ENCODE measurements at places on chromosomes 1 and 21.
A peak's percentile ranks its signal among the peaks of the same experiment; 100 is the strongest.

- peak; percentile 14 for DNase-seq
Measured at GRCh38 chr1:209720826-209721225, 16.2 kb downstream of the HSD11B1 start.

GRCh38 chr1:77534456-77534855 lies 148.0 kb downstream of the ZZZ3 start:
- DNase-seq: peak; percentile 42

GRCh38 chr1:208083016-208083714 lies 161.0 kb downstream of the PLXNA2 start:
- DNase-seq: no peak

DNA sequence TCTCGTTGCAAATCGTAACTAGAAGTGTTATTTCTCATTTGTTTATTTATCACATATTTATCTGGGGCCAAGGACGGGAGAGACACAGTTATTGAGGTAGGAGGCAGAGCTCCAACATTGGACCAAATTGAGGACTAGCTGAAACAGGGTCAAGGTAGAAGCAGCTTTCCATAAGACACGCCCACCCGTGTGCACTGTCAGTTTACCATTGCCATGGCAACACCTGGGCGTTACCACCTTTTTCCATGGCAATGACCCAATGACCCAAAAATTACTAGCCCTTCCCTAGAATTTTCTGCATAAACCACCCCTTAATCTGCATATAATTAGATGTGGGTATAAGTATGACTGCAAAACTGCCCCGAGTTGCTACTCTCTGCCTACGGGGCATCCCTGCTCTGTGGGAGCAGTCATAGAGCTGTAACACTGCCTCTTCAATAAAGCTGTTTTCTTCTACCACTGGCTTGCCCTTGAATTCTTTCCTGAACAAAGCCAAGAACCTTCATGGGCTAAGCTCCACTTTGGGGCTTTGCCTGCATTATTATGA lies 72.7 kb downstream of the FBXO2 start:
- no peak for DNase-seq

DNA sequence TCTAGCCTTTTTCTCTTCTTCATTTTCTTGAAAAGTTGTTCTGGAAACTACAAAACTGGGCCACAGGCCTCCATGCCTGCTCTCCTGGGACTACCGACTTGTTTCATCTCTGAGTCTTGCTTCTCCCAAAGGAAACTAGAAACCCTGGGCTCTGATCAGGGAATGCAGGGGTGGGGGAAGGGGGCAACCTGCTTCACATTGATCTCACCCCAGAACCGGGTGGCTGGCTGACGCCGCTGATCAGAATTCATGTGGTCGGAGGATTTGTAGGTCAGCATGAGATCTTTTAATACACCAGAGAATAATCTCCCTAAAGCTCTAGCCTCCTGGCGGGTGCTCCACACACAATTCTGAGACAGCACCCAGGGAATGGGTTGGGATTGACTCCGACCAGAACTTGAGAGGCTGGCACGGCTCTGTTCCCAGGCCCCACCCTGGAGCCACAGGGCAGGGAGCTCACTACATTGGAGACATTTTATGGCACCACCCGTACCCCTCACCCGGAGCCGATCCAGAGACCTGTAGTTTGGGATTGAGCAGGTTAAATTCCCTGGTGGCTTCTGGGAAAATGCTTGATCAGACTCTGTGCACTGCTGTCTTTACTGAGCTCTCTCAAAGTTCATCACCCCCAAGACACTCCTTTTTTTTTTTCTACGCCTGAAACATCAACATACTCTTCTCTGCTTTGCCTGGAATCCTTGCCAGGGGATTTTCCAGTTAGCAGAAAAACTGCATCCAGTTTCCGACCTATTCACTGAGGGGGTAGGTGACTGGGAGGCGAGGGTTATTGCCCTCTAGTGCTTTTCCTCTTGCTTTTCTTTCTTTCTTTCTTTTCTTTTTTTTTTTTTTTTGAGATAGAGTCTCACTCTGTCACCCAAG lies 12.2 kb upstream of the ARHGEF10L start:
- peak; percentile 60 for DNase-seq

DNA sequence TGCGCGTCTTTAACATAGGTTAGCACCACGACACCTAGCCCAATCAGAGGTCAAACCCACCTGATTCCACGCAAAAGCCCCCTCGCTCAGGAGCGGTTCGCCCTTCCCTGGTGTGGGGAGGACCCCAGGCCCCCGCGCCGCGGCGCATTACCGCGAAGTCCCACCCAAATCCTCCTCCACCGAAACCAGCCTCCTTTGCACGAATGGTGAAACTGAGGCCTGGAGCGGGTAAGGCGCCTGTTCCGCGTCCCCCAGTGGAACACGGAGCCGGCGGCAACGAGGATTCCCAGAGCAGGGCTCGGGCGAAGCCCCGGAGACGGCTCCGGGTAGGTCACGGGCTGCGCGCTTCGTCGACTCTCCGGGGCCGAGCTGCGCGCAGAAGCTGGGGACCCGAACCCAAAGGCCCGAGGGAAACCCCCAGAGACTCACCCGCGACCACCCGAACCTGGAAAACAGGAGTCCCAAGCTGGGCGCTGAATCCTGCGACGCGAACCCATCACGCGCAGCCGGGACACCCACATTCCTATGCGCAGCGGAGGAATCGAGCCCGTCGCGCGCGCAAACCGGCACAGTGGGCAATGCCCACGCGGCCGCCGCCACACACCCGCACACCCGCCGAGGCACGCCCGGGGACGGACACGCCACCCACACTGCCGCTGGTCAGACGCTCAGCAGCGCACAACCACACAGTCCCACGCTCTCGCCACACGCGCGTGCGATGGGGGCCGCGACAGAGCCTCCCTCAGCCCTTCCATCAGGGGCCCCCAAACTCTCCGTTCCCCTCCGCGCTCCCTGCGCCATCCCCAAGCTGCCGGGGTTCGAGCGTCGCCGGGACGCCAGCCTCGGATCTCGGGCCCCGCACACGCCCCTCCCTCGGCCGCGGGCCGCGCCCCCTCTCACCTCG lies 507 bp downstream of the GLIS1 start:
- no peak for DNase-seq

DNA sequence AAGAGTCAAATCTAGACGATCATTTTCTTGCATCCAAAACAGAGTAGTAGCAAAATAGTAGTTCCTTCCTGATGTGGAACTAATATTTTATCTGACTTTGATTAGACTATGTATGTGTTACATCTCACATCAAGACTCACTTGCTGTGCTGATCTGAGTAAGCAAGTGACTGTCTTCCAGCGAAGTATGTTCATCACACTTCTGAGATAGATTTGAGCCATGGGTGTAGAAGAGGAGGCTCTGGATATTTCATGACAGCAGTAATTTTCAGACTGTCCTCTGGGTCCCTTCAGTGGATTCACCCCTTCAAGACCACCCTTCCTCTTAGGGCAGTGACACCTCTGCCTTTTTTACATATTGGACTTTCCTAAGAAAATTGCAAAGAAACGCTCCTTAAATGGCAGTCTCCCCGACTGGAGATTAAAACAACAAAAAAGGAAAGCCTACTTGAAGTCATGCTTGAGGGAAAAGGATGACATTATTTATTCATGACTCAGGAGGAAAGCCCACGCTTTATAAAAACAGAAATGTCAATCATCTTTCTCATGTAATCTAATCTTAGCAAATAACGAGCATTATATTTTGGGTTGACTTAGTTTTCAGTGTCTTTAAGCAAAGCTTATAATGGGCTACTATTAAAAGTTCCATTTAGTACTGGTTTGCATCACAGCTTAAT lies 22.8 kb downstream of the ATP1B1 start:
- no peak for DNase-seq

- no peak for DNase-seq
Measured at GRCh38 chr1:58898739-58899586, 115.1 kb upstream of the JUN start.

- no peak for DNase-seq
Measured at GRCh38 chr21:34590520-34590919, 24.4 kb downstream of the RCAN1 start.

- DNase-seq: peak; percentile 92
Measured at GRCh38 chr1:39646232-39647081, 7.0 kb upstream of the HEYL start.

DNA sequence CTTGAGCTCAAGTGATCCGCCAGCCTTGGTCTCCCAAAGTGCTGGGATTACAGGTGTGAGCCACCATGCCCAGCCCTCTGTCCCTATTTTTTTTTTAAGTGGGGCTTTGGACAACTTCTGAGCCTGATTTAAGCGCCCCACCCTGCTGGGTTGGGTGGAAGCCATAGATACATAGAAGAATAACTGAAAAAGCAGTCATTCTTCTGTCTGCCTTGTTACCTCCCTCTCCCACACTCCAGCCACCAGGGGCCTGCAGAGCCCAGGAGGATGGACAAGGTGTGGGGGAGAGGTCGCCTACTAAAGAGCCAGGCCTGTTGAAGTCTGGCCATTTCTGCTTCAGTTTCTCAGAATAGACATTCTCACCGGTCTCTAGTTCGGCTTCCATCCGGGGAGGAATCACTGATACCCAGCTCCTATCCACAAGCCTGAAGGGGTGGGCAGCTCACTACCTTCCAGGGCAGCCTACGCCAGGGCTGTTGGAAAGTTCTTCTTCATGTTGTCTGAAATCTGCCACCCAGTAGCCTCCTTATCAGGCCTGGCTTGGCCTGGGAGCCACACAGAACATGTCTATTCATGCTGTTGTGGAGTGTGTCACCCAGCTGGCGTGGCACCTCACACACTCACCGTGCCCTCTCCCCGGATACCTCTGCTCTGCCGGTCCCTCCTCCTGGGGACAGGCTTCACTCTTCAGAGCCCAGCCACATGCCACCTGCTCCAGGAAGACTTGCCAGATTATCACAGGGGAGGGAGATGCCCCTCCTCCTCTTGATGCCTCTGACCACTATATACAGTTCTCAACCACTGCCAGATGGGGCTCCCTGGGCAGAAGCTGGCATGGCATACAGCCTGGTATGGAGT lies 27.7 kb downstream of the KNCN start:
- DNase-seq: no peak

DNA sequence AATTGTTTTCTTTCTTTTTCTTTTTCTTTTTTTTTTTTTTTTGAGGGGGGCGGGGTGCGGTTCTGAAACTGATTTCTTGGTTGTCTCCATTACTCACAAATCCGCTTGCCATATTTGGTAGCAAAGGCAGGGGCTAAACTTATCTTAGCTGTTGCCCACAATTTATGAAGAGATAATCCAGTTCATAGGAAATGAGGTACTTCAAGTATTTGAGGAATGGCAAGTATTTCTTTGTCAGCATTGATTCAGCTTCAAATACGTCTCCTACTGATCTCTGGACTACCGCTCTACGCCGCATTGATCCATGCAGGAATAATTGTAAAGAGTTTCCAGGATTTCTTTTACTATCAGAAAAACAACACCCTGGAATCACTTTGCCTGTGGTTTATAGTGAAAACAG lies 289.2 kb upstream of the DPYD start:
- DNase-seq: peak; percentile 88

DNA sequence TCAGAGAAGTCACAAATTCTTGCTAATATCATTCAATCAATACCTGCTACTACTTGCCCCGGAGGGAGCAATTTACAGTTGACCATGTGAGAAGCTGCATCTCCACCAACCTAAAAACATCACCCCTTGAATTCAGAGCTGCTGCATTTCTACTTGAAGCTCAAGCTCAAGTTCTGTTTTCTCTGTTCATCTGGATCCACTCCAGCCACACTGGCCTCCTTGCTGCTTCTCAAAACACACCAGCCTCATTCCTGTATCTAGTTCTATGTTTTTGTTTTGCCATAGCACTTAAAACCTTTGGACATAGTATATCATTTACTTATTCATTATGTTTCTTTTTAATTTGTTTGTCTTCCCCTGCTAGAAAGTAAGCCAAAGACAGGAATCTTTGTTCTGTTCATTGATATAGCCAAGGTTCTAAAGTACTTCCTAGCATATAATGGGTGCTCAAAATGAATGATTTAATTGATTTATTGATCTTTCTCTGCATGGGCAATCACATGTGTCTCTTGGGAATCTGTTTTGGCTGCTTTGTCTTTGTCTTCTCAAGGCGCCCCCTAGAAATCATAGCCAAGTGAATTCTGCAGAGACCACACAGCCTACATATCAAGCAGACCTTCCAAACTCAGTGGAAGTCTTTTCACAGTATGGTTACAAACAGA lies 23.6 kb downstream of the SYF2 start:
- no peak for DNase-seq

- no peak for DNase-seq
Measured at GRCh38 chr1:43947061-43947873, 517 bp downstream of the IPO13 start.

- no peak for DNase-seq
Measured at GRCh38 chr1:24285231-24285630, 33.9 kb upstream of the GRHL3 start.

GRCh38 chr1:6502000-6502891 lies 10.8 kb upstream of the PLEKHG5 start:
- DNase-seq: no peak

DNA sequence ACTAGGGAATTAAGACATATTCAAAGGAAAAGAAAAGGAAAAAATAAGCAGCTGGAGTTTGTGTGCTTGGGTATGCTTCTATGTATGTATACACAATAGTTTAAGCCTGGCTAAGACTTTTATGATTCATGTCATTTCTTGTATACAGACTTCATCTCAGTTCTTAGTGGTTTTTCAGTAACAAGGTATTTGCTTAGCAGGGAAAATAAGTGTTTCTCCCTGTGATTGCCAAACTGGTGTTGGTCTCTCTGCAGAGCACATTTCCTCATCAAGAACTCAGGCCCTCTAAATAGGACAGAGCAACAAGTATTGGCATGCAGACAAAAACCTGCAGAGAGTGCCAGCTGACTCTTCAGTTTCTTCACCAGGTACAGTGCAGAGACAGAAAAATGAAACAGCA lies 484.4 kb upstream of the ZRANB2 start:
- no peak for DNase-seq

DNA sequence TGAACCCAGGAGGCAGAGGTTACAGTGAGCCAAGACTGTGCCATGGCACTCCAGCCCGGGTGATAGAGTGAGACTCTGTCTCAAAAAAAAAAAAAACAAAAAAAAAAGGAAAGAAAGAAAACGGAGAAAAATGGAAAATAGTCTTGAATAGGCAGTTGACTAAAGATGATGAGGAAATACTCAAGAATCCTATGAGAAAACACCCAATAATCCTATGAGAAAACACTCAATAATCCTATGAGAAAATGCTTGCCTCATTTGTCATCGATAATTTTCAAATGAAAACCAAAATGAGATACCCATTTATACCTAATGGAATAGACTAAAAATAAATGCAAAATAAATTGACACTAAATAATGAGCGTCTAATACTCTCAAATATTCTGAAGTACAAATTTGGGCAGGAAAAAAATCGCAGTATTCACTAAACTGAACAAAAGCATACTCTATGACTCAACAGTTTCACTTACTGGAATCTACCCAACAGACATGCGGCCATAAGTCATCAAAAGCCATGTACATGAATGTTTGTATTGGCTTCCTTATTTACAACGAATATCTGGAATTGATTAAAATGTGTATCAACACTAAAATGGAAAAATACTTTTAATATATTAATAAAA lies 733.9 kb upstream of the CHRM3 start:
- peak; percentile 94 for DNase-seq

All from fibroblast of skin of back (primary cell).